ENCODE measurements at places on chromosomes 16 and 17. TPM values are rescaled to one million over a fixed set of nuclear protein-coding genes. Genes with fewer than 3 reads are reported as not detected.

DNA sequence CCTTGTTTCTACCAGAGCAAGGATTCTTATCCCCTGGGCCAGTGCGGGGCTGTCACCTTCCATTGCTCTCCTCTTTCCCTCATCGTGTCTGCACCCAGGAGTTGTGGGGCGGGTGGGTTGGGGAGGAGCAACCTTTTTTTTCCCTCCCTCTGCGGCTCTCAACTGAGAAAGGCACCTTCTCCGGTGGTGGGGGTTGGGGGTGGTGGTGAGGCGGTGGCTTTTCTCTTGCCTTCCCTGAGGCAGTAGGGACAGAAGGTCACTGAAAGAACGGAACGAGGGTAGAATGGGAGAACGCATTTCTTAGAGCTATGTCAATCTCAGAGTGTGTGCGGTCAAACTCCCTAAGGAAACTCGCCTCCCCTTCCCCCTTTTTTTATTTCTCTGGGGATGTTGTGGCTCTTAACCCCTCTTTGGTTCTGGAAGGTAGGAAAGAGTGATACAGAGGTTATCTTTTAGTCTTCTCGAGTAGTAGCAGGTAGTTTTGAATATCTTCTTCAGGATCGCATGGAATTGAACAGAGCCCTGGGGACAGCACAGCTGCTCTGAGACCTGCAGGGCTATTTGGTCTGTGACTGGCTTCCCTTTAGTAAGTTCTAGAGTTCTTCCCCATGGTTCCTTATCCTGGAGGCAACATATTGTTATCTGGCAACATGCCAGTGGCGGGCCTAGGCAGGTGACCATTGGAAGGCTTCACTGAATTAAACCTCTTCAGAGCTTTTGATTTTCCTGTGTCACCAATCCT lies 994 bp downstream of the CLTC start:
- peak; percentile 21 for DNase-seq

GRCh38 chr16:10076037-10076436 lies 106.2 kb downstream of the GRIN2A start:
- DNase-seq, result no peak

DNA sequence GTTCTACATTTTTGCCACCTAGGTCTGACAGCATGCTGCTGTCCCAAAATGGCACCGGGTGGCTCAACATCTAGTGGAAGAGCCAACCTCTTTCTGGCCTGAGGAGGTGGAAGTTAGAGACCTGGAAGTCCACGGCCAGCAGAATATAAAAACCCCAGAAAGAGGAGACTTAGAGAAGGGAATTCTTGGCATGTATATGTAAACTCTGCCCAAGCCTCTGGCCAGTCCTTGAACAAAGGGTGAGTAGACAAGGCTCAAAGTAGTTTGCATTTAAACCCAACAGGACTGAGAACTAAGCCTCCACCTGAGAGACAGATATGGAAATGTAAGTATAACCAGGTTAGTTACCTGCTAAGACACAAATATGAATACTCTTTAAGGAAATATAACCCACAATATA lies 210.3 kb downstream of the GRIN2A start:
- no peak for DNase-seq

- DNase-seq, result no peak
Observed at GRCh38 chr17:65078441-65079160, 22.1 kb upstream of the GNA13 start.

- no peak for DNase-seq
Observed at GRCh38 chr17:37745801-37746426, 1.1 kb upstream of the HNF1B start.

GRCh38 chr17:44200478-44201155 lies 933 bp upstream of the ATXN7L3 start:
- no peak for DNase-seq

- DNase-seq, result no peak
Observed at GRCh38 chr16:56212144-56212543, 20.9 kb downstream of the GNAO1 start.

GRCh38 chr16:25411396-25412081 lies 153.9 kb upstream of the ZKSCAN2 start:
- no peak for DNase-seq

- no peak for DNase-seq
Observed at GRCh38 chr17:44229090-44229489, 9.6 kb upstream of the UBTF start.

DNA sequence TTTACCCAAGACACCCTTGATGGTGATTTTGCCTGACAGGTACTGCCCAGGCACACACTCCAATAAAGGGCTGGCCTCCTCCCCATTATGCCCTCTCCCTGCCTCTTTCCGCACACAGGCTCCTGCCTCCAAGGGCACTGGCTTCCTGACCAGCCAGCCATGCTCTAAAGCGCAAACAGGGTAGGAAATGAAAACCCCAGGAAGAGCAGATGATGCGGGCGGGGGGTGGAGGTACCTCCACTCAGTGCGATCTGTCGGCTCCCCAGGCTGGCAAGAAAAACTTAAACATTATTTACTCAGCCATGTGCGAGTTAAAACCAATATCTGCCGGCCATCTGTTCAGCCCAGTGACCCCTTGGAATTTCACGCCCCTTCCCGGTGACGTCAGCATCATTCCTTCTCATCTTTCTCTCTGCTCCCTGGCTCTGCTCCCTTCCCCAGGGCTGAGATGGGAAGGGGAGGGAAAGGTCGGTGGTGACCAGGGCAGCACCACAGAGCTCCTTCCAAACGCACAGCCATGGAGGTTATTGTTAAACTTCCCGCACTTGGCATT lies 262.5 kb downstream of the CBLN1 start:
- peak; percentile 55 for DNase-seq

DNA sequence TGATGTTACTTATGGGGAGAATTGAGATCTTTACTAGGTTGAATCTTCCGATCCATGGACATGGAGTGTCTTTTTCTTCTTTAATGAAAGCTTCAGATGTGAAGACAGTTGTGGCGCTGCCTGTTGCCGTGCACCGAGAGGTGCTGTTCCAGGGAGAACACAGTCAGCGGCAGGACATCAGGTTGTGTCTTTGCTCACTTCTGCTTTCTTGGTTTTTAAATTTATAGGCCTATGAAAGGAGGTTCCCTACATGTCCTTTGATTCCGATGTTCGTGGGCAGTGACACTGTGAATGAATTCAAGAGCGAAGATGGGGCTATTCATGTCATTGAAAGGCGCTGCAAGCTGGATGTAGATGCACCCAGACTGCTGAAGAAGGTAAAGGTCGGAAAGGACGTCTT lies 49.8 kb downstream of the SEC14L1 start:
- DNase-seq, result no peak

GRCh38 chr17:80295559-80295958 lies 34.9 kb downstream of the RNF213 start:
- DNase-seq, result no peak

- no peak for DNase-seq
Observed at GRCh38 chr17:78133971-78134898, 3.7 kb downstream of the TMC8 start.

DNA sequence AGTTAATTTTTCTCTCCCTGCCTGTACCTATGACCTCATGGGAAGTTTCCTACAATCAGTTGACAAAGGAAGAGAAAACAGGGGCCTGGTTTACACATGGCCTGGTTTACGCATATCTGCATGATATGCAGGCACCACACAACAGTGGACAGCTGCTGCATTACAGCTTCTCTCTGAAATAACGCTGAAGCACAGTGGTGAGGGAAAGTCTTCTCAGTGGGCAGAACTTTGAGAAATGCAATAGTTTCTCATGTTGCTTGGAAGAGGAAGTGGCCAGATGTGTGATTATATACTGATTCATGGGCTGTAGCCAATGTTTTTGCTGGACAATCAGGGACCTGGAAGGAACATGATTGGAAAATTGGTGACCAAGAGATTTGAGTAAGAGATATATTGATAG lies 324.1 kb upstream of the GOT2 start:
- no peak for DNase-seq

- no peak for DNase-seq
Observed at GRCh38 chr17:77327566-77328464, 187.0 kb downstream of the SEC14L1 start.

DNA sequence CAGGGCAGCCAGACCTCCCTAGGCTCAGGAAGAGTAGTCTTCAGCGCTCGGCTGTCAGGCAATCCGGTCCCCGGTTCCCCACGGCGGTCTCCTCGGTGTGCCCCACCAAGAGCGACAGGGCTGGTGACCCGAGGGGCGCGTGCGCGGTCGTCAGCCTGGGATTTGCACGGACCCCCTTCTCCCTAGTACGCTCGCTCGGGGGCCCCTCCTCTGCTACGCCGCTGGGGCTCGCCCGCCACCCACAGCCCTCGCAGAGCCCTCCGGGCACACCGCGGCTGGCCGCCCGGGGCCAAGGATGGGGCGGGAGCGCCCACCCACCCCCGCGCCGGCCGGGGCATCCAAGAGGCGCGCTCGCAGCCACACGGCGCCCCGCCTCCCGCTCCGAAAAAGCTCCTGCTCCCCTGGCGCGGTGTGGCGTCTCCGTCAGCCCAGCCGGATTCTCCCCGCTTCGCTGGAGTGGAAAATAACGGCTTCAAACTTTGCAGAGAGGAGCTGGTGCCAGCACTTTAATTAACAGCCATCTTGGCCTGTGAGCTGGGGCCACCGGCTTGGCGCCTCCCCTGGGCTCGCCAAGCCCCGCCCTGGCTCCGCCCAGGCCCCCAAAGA lies 2.1 kb upstream of the C1QL1 start:
- DNase-seq, result peak; percentile 78

DNA sequence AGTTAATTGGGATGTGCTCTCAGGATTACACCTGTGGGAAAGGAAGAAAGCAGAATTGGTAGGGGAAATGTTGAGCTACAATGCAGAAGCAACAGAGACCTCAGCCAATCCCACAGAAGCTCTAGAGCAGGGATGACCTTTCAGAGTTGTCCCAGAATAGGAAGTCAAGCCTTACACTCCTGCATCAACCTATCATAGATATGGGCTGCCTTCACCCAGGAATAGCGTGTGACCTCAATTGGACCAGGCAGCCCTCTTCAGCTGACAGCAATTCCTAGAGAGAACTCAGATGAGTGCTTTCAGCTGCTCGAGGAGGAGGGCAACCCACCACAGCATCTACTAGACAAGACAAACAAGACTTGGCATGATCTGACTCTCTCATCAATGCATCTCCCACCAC lies 189.7 kb downstream of the TMEM132E start:
- no peak for DNase-seq

DNA sequence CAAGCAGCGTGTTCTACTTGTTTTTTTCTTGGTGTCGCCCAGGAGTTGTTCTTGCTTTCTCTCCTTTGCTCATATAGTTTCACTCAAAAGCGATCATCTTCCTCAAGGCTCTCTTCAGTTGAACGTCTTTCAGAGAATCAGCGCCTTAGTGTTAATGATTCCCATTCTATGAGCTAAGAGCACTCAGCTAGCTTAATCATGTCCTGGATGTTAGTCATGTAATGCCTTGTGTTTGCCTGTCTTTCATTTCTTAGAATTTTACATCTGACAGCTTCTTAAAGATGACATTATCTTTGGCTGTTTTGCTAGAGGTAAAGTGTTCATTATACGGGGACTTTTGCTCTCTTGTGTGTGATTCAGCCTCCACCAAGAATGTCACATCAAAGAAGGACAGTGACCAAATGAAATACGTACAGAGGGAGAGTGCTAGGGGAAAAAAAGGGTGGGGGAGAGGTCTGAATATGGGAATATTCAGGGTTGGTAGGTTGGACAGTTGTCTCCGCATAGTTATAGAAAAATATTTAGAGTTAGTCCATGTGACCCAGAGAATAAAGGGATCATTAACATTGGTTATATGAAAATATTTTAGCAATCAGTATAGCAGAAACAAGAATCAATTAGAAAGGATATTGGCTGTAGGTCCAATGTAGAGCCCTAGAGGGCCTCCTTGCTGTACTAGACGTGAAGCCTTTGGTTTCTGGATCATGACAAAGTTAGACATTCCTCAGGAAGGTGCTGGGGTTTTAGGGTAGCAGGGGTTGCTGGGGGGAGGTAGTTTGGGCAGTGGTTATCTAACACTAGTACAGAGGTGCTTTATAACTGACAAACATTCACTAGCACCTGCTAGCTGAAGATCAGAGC lies 31.9 kb upstream of the ANKFN1 start:
- no peak for DNase-seq

GRCh38 chr17:40484285-40484972 lies 17.0 kb downstream of the TNS4 start:
- DNase-seq, result no peak

DNA sequence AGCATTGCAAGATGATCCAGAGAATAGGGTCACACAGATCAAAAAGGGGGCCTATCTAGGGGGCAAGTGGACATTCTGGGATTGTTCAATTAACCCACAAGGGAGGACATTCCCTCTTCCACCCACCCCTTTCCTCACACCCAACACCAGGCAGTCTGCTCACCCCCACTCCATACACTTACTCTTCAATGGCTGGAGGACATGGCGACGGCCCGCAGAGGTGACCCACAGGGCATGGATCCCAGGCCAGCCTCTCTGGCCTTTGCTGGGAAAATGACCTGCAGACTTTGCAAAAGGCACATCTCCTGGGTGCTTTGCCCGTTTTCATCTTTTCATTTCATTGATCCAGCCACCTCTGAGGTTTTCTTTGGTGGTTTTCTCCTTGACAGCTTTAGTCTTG lies 1.7 kb upstream of the CACNG5 start:
- no peak for DNase-seq

The LPO gene
- 0.17 TPM for total RNA-seq

The CIBAR2 gene
- 6.8 TPM for total RNA-seq

The MT1A gene
- not detected for total RNA-seq

The TUBG2 gene
- 21.1 TPM for total RNA-seq

The TCAP gene
- 1.6 TPM for total RNA-seq

The PDIA2 gene
- total RNA-seq, result 10.5 TPM

The GJD3 gene
- 0.61 TPM for total RNA-seq

The KRTAP17-1 gene
- not detected for total RNA-seq

The CEP95 gene
- 57.7 TPM for total RNA-seq
